Activated CD8-positive, alpha-beta memory T cell treated with anti-CD3 and anti-CD28 coated beads for 4 hours (primary cell): ENCODE measurements at places on chromosomes 11 and 22.

DNA sequence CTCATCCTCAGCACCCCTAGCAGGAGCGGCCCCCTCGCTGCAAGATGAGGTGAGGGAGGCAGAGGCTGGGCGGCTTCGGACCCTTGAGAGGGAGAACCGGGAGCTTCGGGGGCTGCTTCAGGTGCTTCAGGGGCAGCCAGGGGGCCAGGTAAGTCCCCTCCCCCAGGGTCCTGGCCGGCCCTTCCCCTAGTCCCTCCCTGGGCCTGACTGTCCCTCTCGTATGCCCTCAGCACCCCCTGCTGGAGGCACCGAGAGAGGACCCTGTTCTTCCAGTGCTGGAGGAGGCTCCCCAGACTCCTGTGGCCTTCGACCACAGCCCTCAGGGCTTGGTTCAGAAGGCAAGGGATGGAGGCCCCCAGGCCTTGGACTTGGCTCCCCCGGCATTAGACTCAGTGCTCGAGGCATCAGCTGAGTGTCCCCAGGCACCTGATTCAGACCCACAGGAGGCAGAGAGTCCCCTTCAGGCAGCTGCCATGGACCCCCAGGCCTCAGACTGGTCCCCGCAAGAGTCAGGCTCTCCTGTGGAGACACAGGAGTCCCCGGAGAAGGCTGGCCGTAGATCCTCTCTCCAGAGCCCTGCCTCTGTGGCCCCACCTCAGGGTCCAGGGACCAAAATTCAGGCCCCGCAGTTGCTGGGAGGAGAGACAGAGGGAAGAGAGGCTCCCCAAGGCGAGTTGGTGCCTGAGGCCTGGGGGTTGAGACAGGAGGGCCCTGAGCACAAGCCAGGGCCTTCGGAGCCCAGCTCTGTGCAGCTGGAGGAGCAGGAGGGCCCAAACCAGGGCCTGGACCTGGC lies 4.0 kb downstream of the CCDC88B start:
- DNase-seq: no peak

GRCh38 chr22:33299245-33299956 lies 241.2 kb upstream of the SYN3 start:
- DNase-seq: no peak

DNA sequence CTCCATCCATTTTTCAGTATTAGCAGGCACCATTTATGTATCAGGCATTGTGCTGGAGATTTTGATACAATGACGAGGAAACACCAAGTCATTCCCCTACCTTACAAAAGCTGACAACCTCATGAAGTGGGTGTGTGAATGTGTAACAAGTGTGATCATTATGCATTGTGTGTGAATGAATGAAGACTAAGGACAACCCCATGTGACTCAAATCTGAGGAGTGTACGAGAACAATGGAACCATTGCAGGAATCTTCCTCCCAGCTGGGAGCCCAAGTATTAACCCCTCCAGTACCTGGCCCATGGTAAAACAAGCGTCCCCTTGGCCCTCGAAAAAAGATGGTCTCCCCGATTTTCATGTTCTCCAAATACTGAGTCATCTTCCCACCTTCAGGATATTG lies 4.4 kb downstream of the CYB5R2 start:
- DNase-seq: no peak

DNA sequence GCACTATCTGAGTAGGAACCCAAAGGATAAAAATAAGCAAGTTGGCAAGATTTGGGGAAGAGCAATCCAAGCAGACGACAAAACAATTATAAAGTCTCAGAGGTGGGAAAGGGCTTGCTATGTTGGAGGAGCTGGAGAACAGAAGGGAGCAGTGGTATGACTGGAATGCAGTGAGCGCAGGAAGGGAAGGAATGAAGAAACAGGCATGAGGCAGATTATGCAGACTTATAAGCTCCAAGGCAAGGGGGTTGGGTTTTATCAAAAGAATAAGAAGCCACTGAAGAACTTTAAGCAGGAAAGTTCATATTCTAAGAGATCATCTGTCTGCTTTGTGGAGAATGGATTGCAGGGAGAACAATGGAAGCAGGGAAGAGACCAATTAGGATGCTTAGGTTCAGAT lies 31.7 kb downstream of the PGM2L1 start:
- no peak for DNase-seq

GRCh38 chr11:67027483-67027930 lies 4.6 kb downstream of the SYT12 start:
- DNase-seq: no peak

- DNase-seq: peak; percentile 55
Observed at GRCh38 chr11:124875943-124876817, 10.9 kb downstream of the ROBO3 start.

DNA sequence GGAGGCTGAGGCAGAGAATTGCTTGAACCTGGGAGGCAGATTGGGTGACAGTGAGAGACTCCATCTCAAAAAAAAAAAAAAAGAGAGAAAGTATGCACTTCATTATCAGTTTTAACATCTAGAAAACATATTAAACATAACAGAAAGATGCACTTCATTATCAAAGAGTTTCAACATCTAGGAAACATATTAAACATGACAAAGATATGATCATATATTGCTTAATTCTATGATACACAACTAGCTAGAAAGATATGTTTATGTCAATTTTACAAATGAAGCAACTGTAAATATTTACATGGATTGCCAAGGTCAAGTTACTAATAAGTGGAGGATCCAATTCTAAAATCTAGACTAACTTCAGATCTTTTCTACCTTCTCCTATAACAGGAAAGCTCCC lies 50.4 kb upstream of the CTSC start:
- DNase-seq: no peak

DNA sequence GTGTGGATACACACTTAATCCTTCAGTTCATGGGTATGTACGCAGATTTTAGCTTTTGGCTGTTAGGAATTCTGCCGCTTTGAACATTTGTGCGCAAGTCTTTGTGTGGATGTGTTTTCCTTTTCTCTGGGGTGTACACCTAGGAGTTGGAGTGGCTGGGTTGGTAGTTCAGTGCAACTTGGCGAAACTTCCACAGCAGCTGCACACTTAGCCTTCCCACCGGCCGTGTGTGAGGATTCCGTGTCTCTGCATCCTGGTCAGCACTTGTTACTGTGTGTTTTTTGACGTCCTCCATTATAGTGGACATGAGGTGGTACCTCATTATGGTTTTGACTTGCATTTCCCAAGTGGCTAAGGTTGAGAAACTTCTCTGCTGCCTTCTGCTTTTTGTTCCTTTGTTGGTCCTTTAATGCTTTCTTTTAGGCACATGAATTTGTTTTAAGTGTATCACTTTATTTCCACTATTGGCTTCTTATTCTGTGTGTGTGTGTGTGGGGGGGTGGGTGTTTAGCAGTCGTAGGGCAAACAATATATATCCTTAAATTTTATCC lies 72.1 kb upstream of the SLC25A18 start:
- DNase-seq: no peak

DNA sequence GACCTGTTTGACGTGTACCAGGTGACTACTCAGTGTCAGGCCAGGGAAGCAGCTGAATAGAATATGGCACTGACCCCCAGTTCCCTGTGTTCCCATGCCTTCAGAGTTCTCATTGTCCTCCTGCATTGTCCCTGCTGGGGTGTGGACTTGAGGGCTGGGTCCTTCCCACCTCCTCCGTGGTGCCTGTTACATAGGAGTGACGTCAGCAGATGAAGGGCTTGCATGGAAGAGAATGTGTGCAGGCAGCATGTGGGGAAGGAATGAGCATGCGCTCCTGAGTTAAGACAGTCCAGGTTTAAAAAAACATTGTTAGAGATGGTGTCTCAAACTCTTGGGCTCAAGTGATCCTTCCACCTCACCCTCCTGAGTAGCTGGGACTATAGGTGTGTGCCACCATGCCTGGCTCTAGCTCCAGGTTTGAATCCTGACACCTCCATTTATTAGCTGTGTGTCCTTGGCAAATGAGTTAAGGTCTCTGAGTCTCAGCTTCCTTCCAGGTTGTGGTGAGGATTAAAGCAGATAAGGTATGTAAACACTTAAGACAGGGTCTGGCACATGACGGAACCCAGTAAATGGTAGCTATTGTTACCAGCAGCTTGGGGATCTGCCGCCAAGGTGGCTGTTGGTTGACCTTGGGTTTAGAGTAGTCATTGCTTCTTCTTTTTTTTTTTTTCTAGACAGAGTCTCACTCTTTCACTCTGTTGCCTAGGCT lies 7.5 kb upstream of the SOX10 start:
- no peak for DNase-seq

DNA sequence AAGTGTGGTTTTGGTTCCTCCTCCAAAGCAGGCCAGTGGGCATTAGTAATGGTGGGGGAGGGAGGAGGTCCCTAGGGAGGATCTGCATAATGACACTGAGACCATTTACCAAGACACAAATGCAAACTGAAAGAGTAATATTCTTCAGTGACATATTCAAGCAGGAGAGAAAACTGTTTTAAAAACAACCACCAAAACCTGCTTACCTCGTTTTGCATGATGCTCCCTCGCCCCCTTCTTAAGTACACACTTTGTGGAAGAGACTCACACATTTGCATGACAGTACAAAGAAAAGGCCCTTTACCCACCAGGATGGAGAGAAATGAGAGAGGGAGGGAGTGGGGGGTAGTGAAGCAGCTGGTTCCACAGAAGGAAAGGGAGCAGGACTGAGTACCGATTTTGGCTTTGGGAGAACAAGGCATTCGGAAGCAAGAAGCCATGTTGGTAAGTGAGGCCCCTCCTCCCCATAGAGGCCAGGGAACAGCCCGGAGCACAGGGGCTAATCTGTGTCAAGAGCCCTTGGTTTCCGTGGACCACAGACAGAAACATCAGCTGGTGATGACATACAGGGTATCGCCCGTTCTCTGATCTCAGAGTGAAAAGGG lies 13.0 kb upstream of the OPCML start:
- DNase-seq: no peak

DNA sequence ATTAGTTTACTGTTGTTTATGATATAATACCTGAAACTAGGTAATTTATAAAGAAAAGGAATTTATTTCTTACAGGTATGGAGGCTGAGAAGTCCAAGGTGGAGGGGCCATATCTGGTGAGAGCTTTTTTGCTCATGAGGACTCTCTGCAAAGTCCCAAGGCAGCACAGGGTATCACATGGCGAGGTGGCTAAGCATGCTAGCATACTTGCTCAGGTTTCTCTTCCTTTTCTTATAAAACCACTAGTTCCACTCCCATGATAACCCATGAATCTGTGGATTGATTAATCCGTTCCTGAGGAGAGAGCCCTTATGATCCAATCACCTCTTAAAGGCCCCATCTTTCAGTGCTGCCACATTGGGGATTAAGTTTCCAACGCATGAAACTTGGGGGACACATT lies 82.7 kb downstream of the PHF21A start:
- DNase-seq: no peak

DNA sequence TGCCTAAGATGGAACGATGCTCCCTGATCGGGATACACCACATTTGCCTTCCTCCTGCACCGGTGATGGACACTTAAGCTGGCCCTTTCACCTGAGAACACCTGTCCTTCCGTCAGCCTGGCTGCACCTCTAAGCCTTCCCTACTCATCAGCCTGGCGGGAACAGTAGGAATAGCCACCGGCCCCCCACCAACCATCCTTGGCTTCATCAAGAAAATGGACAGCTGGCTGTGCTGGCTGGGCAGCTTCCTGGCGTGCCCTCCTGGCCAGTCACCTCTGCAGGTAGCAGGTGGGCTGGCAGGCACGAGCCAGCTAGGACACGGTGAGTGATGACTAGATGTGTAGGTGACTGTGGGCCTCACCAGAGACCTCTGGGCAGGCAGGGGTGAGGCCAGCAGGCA lies 142.8 kb downstream of the CTTN start:
- DNase-seq: no peak

DNA sequence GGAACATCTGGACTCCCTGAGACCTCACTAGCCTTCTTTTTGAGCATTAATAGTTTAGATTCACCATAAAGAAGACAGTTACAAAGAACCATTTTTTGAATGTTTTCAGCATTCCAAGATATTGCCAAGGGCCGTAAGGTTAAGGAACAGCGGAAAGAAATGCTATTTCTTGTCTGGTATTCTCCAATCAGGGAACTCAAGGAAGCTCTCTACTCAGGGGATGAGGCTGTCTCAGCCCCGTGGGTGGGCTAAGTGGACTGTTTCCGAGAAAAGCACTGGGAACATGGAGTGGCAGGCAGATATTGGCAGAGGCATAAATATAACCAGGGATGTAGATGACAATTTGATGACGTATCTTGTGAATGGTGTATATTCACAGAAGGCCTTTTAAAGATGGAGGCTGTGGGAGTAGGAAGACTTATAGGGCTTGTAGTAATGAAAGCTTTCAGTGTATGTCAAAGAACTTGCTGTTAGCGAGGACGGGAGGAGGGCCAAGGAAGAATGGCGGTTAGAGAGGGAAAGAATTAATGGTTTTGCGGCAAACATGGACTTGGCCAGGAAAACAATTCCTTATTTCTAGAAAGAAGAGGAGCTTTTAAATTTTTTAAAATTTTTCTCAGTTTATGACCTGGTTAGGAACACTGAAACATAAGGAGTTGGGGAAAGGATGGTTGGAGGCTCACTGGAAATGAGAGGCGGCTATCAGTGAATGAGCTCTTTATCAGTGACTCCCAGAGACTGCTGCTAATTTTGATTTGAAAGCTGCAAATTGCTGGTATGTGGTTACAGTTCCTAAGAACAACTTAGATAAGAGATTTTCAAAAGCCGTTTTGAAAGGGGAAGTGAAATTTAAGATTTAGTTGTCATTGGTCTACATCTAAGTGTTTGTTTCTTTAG lies 64.6 kb downstream of the ST3GAL4 start:
- DNase-seq: no peak

- no peak for DNase-seq
Observed at GRCh38 chr11:2185324-2186085, 13.9 kb upstream of the TH start.

DNA sequence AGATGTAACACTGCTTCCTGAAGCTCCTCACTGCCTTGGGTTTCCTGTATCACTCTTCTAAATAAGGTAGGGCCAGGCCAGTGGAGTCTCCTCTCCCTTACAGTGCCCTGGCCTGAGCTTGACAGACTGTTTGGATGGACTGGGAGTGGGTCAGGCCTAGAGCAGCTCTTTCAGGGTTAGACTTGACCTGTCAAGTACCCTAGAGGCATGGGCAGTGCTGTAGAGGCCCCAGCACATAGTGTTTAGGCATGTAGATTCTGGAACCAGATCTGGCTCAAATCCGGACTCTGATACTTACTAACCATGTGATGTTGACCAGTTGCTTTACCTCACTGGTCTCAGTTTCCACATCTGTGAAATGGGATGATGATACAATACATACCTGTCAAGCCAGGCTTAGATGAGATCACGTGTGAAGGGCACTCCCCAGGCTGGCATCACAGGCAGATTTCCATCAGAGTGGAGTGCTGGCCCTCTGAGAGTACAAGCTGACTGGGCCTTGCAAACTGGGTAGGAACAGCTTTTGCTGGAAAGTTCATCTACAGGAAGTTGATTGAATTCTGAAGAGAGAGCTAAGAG lies 1.4 kb upstream of the MICAL2 start:
- DNase-seq: no peak

DNA sequence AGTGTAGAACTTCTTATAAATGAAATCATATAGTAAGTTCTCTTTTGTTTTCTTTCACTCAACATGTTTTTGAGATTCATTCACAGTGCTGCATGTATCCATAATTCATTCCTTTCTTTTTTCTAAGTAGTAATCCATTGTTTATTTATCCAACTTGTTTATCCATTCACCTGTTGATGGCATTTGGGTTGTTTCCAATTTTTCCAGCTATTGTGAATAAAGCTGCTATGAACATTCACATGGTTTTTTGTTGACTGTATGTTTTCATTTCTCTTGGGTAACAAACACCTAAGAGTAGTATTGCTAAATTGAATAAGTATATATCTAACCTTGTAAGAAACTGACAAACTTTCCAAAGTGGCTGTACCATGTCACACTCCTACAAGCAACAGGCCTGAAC lies 23.5 kb downstream of the MRTFA start:
- DNase-seq: no peak
